ENCODE measurements at places on chromosomes 7 and 10. TPM values are rescaled to one million over a fixed set of nuclear protein-coding genes. Genes with fewer than 3 reads are reported as not detected.

Gene NEUROG3
- total RNA-seq = not detected

Gene ITGB8
- 107 TPM for total RNA-seq

Gene PROSER2
- total RNA-seq = 0.92 TPM

Gene GSTO2
- 6.7 TPM for total RNA-seq

Gene PLEKHA1
- total RNA-seq = 56.5 TPM

Data from diencephalon (tissue), 1 donor.